Fibroblast of skin of right biceps (primary cell): ENCODE measurements at places on chromosomes 3 and 15.

- DNase-seq, result no peak
These were observed 15.3 kb downstream of the PCSK6 start for GRCh38 chr15:101474233-101474632.

DNA sequence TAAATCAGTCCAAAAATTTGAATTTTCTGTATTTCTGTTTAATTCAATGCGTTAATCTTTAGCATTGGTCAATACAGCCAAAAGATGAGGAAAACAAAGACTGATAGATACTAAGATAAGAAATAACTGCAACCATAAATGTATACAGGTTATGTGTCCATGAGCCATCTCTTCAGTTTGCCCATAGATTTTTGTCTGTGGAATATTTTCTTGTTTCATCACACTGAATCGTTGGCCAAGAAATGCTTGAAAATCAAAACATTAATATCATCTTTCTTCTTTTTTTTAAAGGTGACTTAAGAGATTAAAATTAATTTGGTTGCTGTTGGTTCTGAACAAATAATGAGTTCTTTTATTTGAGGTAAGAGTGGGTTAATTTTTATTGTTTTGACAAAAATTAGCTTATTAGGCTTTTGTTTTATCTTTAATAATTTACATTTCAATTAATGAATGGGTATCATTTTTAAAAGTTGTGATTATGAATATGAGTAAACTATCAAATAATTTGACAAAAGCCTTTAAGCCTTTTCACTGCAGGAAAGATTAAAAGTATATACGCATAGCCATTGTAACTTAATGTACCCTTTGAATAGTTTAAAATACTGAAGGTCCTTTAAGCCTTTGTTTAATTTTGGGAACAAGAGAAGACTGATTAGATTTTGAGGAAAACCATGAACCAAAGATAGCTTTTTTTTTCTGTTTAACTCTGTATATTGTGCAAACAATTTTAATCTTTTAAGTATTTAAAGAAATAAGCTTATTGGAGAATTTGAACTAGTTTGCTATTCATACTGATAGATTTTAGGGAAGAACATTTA lies 14.7 kb upstream of the CHD2 start:
- no peak for DNase-seq

DNA sequence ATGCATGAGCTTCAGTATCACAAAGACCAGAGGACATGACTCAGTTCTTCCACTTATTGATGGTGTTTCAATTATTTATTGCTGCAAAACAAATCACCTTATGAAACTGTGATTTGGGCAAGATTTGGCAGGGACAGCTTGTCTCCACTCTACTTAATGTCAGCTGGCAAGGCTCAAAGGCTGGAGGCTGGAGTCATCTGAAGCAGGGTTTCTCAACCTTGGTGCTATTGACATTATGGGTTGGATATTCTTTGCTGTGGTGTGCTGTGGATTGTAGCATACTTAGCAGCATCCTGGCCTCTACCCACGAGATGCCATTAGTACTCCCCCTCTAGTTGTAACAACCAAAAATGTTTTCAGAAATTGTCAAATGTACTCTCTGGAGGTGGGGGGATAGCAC lies 138.8 kb upstream of the PEX5L start:
- DNase-seq, result no peak

DNA sequence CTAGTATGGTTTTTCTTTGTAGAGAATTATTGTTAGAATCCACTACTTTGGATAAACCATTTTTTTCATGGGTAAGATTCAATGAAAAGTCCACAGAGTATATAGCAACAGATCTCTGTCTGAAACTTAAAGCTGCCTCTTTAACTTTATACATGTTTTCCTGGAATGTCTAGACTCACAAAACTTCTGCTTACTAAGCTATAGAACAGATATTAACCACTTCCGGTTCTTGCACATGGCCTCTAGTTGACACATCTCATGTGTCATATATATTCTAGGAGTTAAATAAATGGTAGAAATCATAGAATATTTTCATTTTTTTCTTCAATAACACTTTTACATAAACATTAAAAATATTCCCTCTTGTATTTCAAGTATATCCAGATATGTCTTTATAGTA lies 1693.9 kb downstream of the SI start:
- no peak for DNase-seq

DNA sequence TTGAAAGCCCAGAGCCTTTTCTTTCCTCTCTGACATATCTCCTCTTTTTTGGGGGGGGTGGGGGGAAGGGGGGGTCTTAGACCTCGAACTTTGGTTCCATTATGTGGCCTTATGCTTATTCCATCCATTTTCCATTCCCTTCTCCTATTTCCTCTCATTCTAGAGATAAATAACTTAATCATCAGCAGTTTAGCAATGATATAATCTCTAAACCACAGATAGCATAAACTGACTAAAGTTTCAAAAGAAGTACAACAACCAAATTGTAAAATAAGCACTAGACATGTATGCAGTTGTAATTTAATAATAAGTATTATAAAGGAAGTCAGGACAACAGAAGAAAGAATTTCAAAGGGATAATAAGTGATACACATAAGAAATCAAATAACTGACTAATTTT lies 64.5 kb downstream of the AQR start:
- DNase-seq, result no peak

- DNase-seq, result no peak
These were observed 426.6 kb upstream of the THBS1 start for GRCh38 chr15:39154227-39154638.

GRCh38 chr15:33737687-33738601 lies 230.4 kb upstream of the CHRM5 start:
- peak; percentile 15 for DNase-seq

DNA sequence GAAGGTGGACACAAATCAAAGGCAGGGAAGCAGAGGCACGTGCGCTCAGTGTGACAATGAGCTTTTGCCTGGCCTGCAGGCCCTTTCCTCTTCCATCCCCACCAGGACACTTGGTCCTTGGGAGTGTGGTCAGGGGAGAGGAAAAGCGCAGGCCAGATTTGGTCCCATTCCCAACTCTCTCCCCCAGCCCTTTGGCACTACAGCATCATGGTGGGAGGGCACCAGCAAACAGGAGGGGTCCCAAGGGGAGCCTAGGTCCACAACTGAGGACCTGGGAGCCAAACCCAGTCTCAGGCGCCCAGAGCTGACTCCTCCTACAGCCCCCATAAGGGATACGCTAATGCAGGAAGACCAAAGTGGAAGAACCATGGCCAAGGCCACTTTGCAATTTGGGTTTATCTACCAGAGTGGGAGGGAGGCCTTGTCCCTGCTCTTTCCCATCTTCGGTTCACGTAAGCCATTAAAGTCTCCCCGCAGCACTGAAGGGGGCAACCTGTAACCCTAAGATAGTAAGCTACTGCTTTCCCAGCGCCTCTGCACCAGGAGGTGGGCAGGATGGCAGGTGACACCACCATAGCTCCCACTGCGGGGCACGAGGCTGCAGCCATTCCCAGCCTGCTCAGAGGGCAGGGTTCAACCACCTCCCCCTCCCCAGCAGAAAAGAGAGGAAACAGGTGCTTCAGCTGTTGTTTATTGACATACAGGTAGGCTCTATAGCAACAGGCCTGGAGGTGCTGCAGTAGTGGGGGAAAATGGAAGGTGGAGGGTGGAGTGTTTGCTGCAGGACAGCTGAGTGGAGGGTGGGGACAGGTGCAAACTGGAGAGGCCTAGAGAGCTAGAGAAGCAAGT lies 993 bp upstream of the GRAMD2A start:
- no peak for DNase-seq

DNA sequence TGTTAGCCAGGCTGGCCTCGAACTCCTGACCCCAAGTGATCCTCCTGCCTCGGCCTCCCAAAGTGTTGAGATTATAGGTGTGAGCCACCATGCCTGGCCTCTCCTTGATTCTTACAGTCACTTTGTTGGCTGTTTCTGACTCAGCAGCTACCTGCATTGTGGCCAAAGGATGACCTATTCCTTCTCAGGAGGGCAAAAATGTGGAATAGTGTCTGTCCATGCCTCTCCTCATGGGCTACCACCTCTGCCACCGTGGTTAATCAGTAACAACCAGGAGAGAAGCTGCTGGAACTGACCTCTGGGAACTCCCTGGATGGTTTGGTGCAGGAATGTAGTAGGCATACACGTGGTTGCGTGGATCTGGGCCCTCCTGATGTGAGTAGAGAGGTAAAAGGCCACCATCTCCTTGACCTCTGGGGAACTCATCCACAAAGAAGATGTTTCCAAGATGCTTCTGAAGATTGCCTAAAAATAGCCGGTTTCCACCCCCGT lies 63.3 kb downstream of the FLNB start:
- DNase-seq, result no peak

DNA sequence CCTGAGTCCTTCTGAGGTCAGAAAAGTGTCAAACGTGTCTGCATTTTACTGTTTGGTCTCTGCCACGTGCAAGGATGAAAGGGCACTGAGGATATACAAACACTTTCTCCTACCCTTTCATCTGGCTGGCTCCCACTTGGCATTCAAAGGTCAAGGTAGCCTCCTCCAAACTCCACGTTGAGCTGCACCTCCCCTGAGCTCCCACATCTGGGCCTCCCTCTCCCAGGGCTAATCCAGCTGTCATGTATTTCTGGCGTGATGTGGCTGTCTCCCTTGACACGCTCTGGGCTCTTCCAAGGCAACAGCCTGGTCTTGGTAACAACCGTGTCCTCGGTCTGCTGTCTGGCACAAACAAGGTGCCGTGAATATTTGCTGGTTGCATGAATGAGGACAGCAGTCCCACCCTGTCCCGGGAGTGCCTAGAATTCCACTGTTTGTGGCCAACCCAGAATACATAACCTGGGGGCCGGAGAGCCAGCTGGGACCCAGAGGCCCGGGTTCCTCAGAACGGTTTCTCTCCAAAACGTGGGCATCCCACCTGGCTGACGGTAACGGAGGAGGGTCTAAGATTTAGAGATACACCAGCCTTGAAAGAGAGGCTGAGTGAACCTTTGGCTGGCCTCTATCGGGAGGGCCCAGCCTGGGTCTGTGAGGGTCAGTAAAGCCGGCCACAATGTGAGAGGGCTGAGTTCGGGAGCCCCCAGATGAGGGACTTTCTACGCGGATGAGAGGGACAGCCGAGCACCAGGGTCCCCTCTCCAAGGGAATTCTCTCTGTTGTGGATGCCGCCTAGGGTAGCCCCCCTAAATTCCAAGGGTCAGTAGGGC lies 767 bp downstream of the GLT8D1 start:
- DNase-seq, result peak; percentile 29

DNA sequence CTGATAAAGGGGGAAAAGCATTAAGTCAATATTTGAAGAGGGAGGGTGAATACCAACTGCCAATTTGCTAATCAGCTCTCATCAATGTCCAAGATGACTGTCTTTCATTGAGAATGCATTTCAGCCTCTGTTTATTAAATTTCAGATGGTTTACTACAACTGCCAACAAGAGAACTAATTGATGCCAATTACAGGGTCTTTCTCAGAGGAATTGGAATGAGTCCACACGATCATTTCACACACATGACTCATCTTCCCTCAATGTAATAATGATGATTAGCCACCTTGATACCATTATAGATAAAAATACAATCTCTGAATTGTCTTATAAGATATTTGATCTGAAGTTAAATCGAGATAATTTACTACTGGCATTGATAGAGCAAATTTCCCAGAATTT lies 1274.4 kb downstream of the ROBO2 start:
- DNase-seq, result peak; percentile 3
